ENCODE measurements at places on chromosomes 6 and 20. TPM values are rescaled to one million over a fixed set of nuclear protein-coding genes. Genes with fewer than 3 reads are reported as not detected.

GRCh38 chr20:51469046-51469445, 73.5 kb downstream of the NFATC2 start:
- no peak overlapping the region for H3K4me3 ChIP-seq
- no peak overlapping the region for H3K27ac ChIP-seq
- H3K36me3 ChIP-seq, result no peaks in the 10 kb centered on the region
- no peaks in the 10 kb centered on the region for H3K4me1 ChIP-seq
- no peaks in the 10 kb centered on the region for H3K27me3 ChIP-seq

DNA sequence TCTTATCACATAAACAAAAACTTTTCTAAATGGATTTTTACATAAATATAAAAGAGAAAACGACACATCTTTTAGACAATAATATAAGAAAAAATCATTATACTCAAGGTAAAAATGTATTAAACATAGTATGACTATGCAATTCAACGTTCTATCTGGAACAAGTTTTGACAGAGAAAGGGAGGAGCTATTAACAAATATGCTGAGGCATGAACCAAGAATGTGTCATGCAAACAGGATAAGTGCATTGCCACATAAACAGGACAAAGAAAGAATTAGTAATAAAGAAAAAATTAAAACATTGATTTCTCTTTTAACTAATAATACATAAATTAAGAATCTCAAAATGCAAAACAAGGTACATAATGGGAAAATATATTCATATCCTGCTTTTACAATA, 1353.4 kb upstream of the GJE1 start:
- H3K36me3 ChIP-seq, result no peaks in the 10 kb centered on the region
- DNase-seq, result no peak
- no peak overlapping the region for H3K4me3 ChIP-seq
- no peak overlapping the region for H3K27ac ChIP-seq
- no peaks in the 10 kb centered on the region for H3K4me1 ChIP-seq
- H3K27me3 ChIP-seq, result no peaks in the 10 kb centered on the region

- no peaks in the 10 kb centered on the region for H3K36me3 ChIP-seq
- H3K27me3 ChIP-seq, result no peaks in the 10 kb centered on the region
- H3K4me3 ChIP-seq, result no peak overlapping the region
- H3K4me1 ChIP-seq, result peaks cover 16% of the 10 kb centered on the region
Measured at GRCh38 chr20:57622579-57623381, 2.6 kb upstream of the ZBP1 start.

GRCh38 chr6:11275598-11275997, 43.1 kb upstream of the NEDD9 start:
- no peak overlapping the region for H3K27ac ChIP-seq
- H3K36me3 ChIP-seq, result no peaks in the 10 kb centered on the region
- H3K4me1 ChIP-seq, result peaks cover 71% of the 10 kb centered on the region
- DNase-seq, result no peak

GRCh38 chr6:5531853-5532375, 270.6 kb downstream of the FARS2 start:
- no peaks in the 10 kb centered on the region for H3K4me1 ChIP-seq
- no peak for DNase-seq
- H3K36me3 ChIP-seq, result no peaks in the 10 kb centered on the region
- H3K27ac ChIP-seq, result no peak overlapping the region
- no peaks in the 10 kb centered on the region for H3K27me3 ChIP-seq
- no peak overlapping the region for H3K4me3 ChIP-seq

DNA sequence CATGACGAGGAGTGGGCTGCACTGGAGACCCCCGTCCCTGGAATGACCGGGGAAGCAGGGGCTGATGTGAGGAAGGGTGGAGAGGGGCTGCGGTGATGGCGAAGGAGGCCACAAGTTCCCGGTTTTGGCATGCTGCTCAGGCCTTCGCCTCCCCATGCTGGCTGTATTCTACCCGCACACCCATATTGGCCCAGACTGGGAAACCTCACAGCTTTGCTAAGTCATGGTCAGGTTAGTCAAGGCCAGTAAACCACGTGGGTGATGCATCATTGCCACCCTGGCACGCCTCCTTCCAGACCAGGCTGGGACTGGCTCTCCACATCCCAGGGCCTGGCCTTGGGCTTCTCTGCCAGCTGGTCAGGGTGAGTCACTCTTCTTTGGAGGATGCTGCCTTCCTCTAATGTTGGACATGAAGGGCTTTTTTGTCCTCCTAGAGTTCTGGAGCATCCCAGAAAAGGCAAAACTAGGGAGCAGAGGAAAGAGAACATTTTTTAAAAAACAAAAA, 53.8 kb downstream of the PCNA start:
- DNase-seq, result peak; percentile 78
- no peaks in the 10 kb centered on the region for H3K27me3 ChIP-seq
- no peaks in the 10 kb centered on the region for H3K36me3 ChIP-seq
- no peak overlapping the region for H3K4me3 ChIP-seq

- no peaks in the 10 kb centered on the region for H3K4me1 ChIP-seq
- no peaks in the 10 kb centered on the region for H3K36me3 ChIP-seq
- no peak overlapping the region for H3K27ac ChIP-seq
- no peaks in the 10 kb centered on the region for H3K27me3 ChIP-seq
- no peak overlapping the region for H3K4me3 ChIP-seq
- no peak for DNase-seq
Measured at GRCh38 chr6:12369781-12370262, 79.7 kb downstream of the EDN1 start.

GRCh38 chr6:89985751-89986493, 91.7 kb downstream of the GJA10 start:
- H3K36me3 ChIP-seq, result no peaks in the 10 kb centered on the region
- no peak overlapping the region for H3K4me3 ChIP-seq
- H3K27ac ChIP-seq, result peak overlapping the region; percentile 25
- no peak for DNase-seq
- no peaks in the 10 kb centered on the region for H3K4me1 ChIP-seq

DNA sequence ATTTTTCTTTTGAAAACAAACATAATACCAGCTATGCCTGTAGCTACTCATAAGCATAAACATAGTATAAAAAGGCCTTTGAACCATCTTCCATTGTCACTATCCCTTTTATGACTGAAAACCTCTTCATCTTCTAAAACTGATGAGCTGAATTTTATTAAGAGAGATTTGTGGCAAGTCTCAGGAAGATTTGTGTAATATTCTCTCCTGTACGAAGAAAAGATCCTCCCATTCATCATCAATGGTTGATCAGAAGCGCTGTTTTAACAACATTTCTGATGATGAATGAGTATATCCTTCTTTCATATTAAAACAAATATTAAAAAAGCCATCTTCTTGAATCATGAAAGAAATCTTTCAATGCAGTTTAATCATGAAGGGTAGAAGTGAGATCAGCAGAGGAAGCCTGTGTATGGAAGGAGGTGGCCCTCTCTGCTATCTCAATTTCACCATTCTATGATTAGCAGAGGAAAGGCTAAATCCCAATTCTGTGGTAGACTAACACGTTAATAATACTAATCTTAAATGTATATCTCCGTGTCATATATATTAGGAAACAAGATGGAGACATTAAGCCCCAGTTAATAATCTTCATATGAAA, 430.2 kb downstream of the FRK start:
- no peak for DNase-seq
- no peak overlapping the region for H3K4me3 ChIP-seq
- no peak overlapping the region for H3K27ac ChIP-seq

- DNase-seq, result no peak
- no peaks in the 10 kb centered on the region for H3K27me3 ChIP-seq
- H3K4me3 ChIP-seq, result no peak overlapping the region
- no peak overlapping the region for H3K27ac ChIP-seq
Measured at GRCh38 chr20:35248641-35249475, 22.4 kb downstream of the MMP24 start.

The GPLD1 gene
- 3.1 TPM for total RNA-seq

The GGTLC1 gene
- 105 TPM for total RNA-seq

The CST3 gene
- total RNA-seq, result 666 TPM

The DEFB124 gene
- not detected for total RNA-seq

The TBXT gene
- not detected for total RNA-seq

All from upper lobe of right lung (tissue), 1 donor.